IgD-negative memory B cell (primary cell): ENCODE measurements at places on chromosomes 4 and X. TPM values are rescaled to one million over a fixed set of nuclear protein-coding genes. Genes with fewer than 3 reads are reported as not detected.

Gene PAGE5
- not detected for polyA plus RNA-seq

Gene ANK2
- not detected for polyA plus RNA-seq

Gene GLA
- polyA plus RNA-seq = 17.9 TPM

Gene FGG
- not detected for polyA plus RNA-seq

Gene RPS6KA6
- polyA plus RNA-seq = 0.86 TPM

Gene SOD3
- not detected for polyA plus RNA-seq

Gene TENT5D
- polyA plus RNA-seq = not detected

Gene SPARCL1
- polyA plus RNA-seq = not detected

Gene SFRP2
- not detected for polyA plus RNA-seq

Gene ASB12
- polyA plus RNA-seq = not detected

Gene SAGE1
- not detected for polyA plus RNA-seq

Gene MEPE
- not detected for polyA plus RNA-seq

Gene DUSP9
- not detected for polyA plus RNA-seq

Gene RGN
- not detected for polyA plus RNA-seq
